ENCODE measurements at places on chromosomes 16 and 17.

- no peak for DNase-seq
These were observed 25.5 kb downstream of the GRB7 start for GRCh38 chr17:39763051-39763820.

DNA sequence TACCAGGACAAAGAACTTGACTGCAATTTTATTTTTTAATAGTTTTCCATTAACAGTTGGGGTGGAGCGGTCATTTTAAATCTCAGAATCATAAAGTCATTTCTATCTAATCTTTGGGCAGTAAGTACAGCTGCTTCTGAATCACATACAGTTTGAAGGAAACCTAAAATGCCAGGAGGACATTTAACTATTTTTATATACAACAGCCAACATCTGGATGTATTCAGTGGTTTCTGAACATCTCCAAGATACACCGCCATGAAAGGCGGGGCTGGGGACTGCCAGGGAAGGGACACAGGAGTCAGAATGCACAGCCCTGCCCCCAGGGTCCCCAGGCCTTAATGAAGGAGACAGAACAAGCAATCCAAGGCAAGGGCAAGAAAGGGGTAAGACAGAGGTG is 392.3 kb downstream of the SLC39A11 start:
- no peak for DNase-seq

- DNase-seq, result no peak
These were observed 124.1 kb downstream of the PRKCA start for GRCh38 chr17:66426397-66427033.

DNA sequence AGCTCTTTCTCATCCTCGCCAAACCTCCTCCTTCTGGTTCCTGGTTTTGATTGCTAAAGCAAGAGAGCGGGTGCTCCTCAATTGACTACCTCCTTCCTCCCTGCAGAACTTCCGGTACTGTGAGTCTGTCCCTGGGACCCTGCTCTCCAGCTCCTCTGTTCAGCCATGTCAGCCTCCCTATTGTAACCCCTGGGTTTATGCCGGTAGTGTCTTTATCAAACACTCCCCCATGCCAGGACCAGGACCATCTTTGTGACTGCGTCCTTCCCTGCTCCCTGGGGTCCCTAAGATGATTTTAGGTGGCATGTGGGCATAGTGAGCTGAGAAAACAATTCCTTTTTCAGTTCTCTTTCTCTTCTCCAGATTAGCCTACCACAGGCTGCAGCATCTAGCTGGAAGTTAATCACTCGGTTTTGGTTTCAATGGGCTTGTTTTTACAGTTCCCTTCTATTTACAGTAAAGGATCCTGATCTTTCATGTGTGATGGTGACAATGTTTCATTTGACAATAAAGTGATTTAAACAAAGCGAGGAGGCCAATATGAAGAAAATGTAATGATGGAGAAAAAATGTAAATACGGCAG is 27.7 kb upstream of the IL21R start:
- no peak for DNase-seq

- DNase-seq, result no peak
These were observed 446.6 kb upstream of the ASIC2 start for GRCh38 chr17:33739714-33740113.

DNA sequence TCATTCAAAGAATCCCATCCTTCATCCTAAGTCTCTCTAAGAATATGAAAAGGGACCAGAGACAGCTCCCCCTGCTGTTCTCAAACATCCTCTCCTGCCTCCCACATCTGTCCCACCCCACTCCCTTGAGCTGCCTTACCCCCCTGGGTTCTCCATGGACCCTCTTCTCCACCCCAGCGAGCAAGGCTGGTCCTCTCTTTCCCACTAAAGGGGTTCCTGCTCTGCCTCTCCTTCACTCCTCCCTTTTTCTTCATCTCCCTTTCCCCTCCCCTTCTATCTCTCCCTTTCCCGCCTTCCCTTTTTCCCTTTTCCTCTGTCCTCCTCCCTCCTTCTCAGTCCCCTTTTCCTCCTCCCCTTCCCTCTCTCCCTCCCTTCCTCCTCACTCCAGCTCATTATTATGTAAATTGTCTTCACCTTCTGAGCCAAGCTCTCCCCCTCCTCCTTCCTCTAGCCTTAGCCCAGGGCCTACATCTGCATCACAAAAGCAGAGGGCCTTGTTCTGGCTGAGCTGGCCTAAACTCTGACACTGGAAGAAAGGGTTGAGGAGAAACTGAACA is 90.0 kb downstream of the GNAO1 start:
- no peak for DNase-seq

DNA sequence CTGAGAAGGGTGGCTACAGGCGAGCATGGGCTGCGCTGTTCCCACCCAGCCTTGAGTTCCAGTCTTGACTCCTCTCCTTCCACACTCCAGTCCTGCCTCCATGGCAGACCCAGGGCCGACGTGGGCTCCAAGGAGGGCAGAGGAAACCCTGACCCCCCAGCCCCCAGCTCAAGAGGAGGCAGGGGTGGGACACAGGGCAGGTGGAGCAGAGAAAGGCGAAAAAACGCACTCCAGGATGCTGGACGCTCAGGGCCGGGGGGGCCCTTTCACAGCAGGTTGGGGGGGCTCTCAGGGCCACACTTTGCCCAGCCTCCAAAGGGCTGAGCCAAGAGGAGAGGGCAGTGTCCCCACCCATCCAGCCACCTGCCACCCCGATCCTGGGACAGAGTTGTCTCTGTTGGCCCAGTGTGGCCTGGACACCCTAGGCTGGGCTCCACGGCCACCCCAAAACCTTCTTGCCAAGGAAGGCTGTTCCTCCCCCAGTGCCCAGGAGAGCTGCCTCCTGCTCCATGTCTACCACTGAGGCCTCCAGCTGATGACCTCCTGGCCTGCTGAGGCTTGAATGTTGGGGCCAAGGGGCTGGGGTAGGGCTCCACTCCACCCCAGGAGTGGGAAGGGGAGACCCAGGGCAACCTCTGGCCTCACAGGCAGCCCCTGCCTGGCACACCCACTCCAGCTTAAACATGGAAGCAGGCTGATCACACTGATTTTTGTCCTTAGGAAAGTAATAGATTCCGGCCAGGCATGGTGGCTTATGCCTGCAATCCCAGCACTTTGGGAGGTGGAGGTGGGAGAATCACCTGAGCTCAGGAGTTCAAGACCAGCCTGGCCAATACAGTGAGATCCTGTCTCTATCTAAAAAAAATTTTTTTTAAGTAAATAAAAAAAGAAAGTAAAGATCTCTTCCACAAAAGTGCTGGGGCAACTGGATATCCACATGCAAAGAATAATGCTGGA is 7.4 kb upstream of the CCDC57 start:
- DNase-seq, result no peak

DNA sequence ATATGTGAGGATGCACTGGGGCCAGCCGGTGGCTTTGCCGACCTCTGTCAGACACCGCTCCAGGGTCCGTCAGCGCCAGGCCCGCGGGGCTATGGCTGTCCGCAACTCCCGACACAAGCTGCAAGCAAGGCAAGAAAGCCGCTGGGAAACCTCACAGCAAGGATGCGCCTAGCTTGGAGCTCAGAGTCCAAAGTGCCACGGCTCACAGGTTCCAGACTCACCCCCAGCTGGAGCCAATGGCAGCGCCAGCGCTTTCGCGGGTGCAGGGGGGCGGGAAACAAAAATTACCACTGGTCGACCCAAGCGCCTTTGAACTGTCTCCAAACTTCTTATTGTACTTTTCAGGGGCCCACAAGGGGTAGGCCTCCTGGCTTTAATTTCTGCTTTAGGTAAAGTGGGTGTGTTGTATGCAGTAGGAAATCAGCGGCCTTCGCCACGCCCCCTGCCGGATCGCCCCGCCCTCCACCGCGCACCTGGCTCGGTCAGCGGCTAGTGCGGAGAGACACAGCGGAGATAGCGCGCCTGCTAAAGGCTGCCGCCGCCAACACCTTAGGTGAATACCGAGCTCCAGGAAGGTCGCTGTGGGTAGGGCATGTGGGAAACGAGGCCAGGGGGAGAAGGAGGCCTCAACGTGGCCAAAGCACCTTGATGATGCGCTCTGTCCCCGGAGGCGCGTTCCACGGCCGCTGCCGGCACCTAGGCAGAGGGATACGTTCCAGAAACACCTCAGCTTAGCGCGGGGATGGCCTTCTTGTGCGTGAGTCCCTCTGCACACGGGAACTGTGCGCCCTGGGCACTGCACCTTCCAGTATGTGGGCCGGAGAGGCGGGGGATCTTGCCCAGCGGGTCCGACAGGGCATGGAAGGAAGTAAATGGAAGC is 61.0 kb upstream of the RBL2 start:
- DNase-seq, result no peak

DNA sequence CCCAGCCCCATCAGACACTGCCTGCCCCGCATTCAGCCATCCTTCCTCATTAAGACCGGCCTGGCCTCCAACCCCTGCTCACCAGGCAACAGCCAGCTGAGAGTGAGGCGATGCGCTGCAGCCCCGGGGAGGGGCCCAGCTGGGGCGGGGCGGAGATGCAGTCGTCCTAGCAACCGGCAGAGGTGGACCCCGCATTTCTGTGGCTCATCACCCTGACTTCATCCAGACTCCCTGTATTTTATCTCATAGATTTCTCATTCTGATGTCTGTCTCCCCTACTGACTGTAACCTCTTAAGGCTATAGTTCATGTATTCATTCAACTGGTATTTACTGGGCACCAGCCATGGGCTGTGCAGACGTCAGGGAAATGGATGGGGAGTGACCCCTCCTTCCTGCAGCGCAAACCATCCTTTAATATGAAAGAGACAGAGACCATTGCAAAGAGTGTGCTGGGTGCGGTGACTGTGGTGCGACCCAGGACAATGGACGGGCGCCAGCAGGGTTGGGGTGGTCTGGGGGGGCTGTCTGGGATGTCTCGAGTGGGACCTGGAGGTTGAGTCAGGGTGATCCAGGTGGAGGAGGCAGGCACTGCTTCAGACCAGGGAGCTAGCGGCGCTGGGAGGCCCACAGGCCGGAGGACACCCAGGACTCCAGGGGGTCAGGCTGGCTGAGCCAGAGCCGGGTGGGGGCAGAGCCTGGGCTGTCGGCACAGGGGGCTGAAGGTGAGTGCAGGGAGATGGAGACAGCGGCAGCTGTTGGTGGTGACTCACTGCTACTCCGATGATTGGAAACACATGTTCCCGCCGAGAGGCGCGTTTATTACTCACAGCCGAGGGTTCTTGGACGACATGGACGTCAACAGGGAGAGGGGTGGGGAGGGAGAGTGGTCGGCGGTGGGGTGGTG is 10.5 kb upstream of the TIMP2 start:
- no peak for DNase-seq

Measured in NCI-H2029 treated with DMSO at 0.1 percent for 48 hours (cell line).